Epithelial cell of alveolus of lung (primary cell): ENCODE measurements at places on chromosomes 5 and 9. TPM values are rescaled to one million over a fixed set of nuclear protein-coding genes. Genes with fewer than 3 reads are reported as not detected.

CYLC2 gene
- total RNA-seq, result not detected in 2 replicates

PDE6A gene
- total RNA-seq, result under 0.01 and 0.13 TPM in 2 replicates

PLEKHG4B gene
- total RNA-seq, result 0.39 TPM in 1 of 2 replicates, not detected in the other

PROB1 gene
- total RNA-seq, result 3.8 and 5.6 TPM in 2 replicates

RNF224 gene
- not detected in 2 replicates for total RNA-seq

PHYHD1 gene
- total RNA-seq, result 11.9 and 16.9 TPM in 2 replicates

CD14 gene
- total RNA-seq, result 0.26 and 1.8 TPM in 2 replicates

CDX1 gene
- total RNA-seq, result 0.78 TPM in 1 of 2 replicates, not detected in the other

C5orf58 gene
- total RNA-seq, result 1.4 TPM in 1 of 2 replicates, not detected in the other

NPR3 gene
- total RNA-seq, result 2.7 and 26.7 TPM in 2 replicates

NINJ1 gene
- total RNA-seq, result 54.1 and 68.3 TPM in 2 replicates

PRLR gene
- total RNA-seq, result 0.13 and 0.16 TPM in 2 replicates

PCDHB16 gene
- total RNA-seq, result 0.08 and 0.13 TPM in 2 replicates

SPINK6 gene
- not detected in 2 replicates for total RNA-seq
